ENCODE measurements at places on chromosomes 1 and 21.

- DNase-seq, result no peak
Observed at GRCh38 chr1:178477841-178478240, 18.9 kb downstream of the CLEC20A start.

DNA sequence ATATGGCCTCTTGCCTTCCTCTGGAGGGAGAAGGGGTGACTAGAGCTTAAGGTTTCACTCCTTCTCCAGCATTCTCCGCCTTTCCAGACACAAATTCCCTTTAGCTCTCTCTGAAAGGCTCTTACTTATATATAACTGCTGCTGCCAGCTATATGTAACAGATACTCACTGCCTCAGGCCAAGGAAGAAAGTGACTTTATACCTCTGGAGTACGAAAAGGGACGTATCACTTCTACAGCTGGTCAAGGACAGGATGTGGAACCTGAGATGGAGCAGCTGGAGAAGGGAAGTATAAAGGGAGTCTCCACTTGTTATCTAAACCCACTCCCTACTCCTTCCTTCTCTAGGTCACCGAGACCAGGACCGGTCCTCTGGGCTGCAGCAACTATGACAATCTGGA is 102.4 kb downstream of the BRINP2 start:
- no peak for DNase-seq

- no peak for DNase-seq
Observed at GRCh38 chr1:17616731-17617279, 77.3 kb downstream of the ARHGEF10L start.

DNA sequence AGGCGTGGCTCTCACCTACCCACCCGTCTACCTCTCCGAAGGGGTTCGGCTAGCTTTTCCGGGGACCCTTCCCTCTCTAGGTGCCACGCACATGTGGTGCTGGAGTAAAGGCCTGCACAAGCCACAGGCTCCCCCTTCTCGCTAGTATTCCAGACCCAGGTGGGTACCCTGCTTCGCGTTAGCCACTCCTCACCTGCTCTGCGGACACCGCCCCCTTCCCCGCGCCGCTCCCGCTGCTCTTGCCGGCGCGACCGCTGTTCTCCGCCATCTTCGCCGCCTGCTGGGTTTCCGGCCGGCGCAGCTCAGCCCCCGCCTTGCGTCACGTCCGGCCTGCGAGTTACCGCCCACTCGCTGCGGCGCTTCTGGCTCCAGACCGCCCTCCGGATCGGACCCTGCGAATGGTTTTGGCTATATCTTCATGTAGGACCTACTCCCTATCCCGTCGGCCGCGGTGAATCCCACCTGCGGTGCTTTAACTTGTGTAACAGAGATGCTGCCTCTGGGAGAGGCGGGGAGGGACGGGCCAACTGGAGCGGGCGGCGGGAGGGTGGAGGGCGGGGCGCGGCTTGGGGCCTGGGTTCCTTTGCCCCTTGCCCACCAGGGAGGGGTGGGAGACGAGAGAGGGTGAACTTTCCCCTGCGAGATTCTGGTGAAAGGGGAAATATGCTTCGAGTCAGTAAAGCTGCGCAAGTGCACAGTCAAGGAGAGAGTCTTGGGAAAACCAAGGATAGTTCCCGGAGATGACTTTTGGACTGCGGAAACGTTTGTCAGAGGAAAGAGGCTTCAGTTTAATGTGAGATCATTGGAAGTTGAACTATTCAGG is at the start of the genes NIT1 and PFDN2:
Gene NIT1 (plus strand): TSS at position 347 of the 823 bp plus-strand sequence. CDS start 72 bp downstream, at position 419.
Gene PFDN2 (minus strand): TSS at position 279 of the 823 bp plus-strand sequence. CDS start 11 bp downstream, at position 268.
- DNase-seq, result peak; percentile 75

DNA sequence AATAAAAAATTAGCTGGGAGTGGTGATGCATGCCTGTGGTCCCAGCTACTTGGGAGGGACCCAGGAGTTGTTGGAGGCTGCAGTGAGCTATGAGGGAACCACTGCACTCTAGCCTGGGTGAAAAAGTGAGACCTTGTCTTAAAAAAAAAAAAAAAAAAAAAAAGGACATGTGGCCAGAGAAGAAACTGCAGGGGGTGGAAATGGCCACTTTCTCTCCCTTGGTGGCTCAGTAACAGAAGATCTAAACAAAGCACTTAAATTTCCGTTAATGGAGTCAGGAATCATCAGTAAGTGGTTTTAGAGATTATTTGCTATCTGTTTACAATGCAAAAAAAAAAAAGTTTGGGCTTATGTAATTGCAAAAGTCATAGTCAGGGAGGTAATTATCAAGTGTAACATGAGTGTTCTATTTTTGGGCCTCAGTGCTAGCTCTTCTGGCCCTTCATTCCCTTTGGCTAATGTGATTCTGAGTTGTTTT is 19.3 kb upstream of the OPRD1 start:
- DNase-seq, result no peak

GRCh38 chr1:28208818-28209441 is 23.9 kb downstream of the DNAJC8 start:
- DNase-seq, result peak; percentile 27

DNA sequence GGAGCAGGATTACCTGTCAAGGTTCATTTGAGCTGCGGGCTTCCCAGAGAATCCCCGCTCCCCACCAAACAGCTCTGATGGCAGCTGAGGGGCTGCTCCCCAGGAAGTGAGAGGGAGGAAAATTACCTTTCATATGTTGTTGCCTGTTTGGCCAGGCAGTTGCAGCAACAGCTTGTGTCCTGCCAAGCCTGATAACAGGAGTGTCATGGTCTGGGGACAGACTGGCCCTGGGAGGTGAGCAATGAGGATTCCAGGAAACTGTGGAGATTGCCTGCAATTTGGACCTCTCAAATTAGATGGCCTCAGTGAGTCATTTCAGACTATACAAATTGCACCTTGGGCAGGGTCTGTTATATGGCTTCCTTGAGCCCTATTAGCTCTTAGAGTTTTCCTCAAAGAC is 189.3 kb downstream of the PTPRU start:
- no peak for DNase-seq

GRCh38 chr1:204254031-204254661 is 40.4 kb upstream of the GOLT1A start:
- DNase-seq, result no peak

- no peak for DNase-seq
Observed at GRCh38 chr1:221331273-221332183, 410.4 kb downstream of the DUSP10 start.

GRCh38 chr1:100936194-100936967 is 40.5 kb downstream of the SLC30A7 start:
- DNase-seq, result no peak

DNA sequence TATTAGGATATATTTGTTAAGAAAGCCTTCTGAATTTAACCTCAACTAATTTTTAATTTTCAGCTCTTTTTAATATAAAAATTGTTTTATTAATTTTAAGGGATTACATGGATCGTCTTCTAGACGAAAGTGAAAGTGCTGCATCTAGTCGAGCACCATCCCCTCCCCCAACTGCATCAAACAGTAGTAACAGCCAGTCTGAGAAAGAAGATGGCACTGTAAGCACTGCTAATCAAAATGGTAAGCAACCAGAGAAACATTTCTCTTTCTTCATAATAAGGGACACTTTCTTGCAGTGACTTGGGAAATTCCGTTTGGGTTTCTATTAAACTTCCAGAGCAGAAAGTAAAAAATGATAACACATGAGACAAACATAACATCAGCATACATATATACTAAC is 56.9 kb downstream of the MIER1 start:
- peak; percentile 48 for DNase-seq

GRCh38 chr1:243745356-243745755 is 104.7 kb downstream of the AKT3 start:
- no peak for DNase-seq

GRCh38 chr1:53574621-53575020 is 115.4 kb downstream of the DMRTB1 start:
- no peak for DNase-seq

DNA sequence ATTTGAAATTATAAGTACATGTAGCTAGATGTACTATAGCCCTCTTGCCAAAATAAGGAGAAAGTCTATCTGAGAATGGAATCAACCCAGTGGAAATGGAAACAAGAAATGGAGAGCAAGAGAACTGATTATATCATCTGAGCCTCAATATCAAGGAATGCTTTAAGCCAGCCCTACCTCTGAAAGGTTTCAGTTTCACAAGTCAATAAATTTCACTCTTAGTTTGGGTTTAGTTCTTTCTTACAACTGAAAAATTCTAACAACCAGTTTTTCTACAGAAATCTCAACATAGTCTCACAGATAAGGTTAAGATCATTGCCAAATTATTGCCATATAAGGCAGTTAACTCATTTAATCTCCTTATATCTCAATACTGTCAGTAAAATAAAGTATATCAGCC is 80.0 kb downstream of the EPS15 start:
- DNase-seq, result no peak

- DNase-seq, result no peak
Observed at GRCh38 chr1:25737130-25737529, 62.9 kb upstream of the SELENON start.

DNA sequence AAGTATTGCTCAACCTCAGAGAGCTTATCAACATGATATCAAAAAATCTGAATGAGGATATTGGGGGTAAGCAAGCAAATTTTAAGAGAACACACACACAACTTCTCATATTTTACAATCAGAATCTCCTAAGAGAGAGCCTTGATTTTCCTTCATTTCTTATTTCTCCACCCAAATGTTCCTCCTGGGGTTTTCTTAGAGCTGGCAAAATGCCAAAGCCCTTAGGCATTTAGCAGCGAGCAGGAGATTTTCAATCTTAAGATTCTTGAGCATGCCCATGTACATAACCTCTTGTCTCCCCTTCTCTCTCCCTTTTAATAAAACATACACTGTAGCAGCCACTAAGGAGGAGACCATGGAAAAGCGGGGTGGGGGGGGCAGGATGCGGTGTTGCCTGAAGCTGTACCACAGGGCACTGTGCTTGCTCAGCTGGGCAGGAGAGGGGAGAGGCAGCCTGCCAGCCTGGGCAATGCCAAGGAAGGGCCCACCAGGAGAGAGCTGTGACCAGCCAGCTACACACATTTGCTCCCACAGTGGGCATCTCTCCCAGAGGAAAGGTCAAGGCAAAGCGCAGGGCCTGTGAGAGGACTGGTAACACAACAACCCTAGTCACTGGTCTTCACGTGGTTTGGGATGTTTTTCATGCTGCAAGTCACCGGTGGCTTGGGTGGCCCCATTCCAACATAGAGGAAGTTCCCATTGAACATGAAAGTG is 4.3 kb downstream of the BRINP2 start:
- DNase-seq, result no peak

GRCh38 chr1:226781937-226782609 is 43.0 kb upstream of the ITPKB start:
- no peak for DNase-seq

DNA sequence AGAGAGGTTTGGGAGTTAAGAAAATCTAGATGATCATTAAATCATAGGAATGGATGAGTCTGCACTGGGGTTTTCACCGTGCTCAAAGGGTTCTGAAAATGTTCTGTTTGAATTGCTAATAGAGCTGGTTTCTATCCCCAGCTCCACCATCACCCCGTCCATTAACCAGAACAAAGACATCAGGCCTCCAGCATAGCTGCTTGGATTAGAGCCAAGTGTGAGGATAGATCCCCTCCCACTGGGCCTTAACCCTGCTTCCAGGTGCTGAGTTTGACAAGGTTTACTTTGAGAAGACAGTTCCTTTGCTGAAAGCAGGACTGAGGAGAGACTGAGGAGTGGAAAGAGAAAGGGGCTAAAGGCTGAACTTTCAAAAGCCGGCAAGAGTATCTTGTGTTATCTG is 48.3 kb downstream of the MPZL1 start:
- DNase-seq, result no peak
